ENCODE measurements at places on chromosomes 2 and 18.

DNA sequence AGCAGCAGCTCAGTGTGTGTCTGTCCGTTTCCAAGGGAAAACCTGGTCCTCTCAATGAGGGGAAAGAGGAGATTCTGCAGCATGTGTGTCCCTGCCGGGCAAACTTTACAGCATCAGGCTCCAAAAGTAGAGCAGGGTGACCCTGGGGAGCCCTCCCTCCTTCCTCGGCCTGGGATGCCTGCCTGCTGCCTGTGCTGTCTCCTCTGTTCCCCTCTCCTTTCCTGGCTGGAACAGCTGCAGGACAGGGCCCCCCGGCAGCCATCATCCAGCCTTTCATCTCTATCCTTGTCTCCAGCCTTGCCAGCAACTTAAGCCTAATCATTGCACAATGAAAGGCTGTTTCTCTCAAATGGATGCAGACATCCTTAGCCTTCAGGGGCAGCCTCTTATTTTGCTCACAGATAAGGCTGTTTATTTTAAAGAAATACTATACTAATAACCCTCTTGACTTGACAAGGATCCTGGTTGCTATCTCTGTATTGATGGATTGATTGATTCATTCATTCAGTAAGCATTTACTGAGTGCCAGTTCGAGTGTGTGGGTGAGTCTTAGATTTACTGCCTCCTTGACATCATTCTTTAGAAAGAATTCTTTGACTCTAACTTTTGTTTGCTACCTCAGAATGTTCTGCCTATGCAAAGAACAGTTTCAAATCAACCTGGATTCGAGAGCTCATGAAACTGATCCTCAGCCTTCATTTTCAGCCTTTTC lies 40.6 kb upstream of the EDAR start:
- no peak for DNase-seq

GRCh38 chr2:232437195-232437571 lies 18.8 kb upstream of the ALPI start:
- no peak for DNase-seq

DNA sequence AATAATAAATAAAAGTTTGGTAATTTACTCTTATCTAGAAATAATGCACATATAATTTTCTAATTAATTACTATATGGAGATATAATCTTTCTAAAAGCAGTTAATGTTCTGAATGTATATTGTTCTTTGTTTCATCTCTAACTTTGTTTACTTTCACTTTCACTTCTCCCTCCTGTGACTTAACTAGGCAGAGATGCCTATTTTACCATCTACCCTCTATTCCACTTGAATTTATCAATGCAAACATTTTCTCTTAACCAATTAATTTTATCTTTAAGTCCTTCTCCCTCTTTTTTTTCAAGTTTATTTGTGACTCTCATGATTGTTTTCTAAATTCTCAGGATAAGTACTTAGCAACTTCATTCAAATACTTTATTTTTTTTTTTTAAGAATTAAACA lies 55.1 kb upstream of the IL1RL1 start:
- no peak for DNase-seq

DNA sequence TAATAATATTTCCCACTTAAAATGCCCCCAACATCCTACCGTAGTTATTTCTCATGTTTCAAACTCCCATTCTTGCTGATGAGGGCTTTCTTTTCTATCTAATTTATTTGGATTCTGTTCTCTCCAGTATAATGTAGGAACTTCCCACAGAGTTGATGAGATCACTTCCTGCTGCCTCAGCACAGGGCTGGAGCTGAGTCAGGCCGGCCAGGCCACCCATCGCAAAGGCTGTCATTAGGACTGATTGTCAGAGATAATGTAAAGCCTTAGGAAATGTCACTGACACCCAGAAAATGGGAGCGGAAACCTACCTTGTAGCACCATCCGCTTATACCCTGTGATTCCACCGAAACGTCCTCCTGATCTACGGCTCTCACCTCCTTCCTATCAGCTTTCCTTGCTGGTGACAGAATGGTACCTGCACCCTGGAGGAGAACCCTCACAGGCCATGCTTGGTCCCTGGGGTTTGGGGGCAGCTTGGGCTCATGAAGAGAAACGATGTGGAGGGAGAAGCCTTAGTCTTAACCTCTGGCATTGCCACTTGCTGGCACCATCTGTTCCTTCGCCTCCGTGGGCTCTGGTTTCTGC lies 672.8 kb upstream of the ID2 start:
- no peak for DNase-seq

- DNase-seq = no peak
Observed at GRCh38 chr2:150705357-150705756, 217.9 kb upstream of the RND3 start.

DNA sequence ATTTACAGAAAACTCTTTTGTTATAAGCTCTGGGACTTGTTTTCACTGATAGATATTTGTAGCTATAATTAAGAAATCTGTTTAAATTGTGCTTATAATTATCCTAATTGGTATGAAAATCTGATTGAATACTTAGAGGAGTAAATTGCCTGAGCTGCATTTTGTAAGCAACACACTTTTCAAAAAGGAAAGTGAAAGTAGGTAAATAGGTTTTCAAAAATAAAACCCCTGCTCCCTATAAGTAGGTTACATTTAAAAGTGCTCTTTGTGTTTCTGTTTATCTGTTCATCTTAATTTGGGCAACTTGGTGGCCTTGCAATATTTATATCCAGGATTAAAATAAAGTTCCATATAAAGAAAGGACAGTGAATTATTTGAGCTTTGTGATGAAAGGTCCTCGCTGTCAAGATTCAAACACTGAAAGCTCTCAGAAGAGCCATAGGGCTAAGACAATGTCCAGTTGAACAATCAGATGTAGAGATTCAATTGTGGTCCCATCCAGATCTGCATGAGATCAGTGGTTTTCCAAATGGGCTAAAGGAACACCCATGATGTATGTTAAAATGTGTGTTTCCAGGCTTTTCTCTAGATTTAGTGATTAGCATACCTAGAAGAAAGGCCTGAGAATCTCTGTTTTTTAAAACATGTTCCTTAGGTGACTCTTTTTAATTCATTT lies 371.6 kb downstream of the RPRM start:
- DNase-seq = no peak

DNA sequence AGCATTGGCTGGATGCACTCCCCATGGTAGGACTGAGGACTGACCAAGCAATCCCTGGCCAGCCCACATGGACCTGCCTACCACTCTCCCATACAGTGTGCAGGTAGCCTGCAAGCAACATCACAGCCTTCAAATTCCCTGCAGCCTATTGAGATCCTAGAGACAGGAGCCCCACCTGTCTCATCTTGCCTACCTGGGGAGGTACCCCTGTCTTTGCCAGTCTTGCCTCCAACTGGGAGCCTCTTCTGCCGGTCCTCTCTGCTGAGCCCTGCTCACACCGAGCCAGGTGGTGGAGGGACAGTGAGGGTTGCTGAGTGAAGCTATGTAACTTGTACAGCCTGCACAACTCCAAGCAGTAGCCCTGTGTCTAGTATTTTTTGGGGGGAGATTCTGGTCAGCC lies 29.9 kb downstream of the TTC32 start:
- no peak for DNase-seq

- DNase-seq = no peak
Observed at GRCh38 chr2:7858624-7859023, 823.2 kb upstream of the ID2 start.

All from NCI-H2227 treated with DMSO at 0.1 percent for 48 hours (cell line).